ENCODE measurements at places on chromosomes 12 and 14.

DNA sequence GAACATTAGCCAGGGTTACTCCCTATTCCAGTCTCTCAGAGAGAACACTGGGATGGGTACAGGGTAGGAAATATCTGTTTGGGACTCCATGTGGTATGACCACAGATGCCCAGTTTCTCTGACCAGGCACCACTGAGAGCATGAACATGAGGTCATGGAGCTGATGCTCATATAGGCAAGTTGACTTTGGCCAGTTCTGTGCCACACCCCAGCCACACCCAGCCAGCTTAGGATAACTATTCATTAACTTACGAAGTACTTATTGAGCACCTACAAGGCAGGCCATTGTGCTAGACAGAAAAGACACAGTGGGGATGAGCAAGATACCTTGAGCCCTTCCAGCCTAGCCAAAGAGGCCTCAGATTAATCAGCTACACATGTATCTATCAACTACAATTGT lies 262.5 kb downstream of the DPF3 start:
- DNase-seq: no peak

GRCh38 chr14:80464531-80465149 lies 253.3 kb upstream of the DIO2 start:
- DNase-seq: no peak

GRCh38 chr12:46915836-46916235 lies 90.0 kb upstream of the SLC38A4 start:
- no peak for DNase-seq

- no peak for DNase-seq
Observed at GRCh38 chr12:94148739-94149118, 352 bp downstream of the PLXNC1 start.

GRCh38 chr12:105858981-105859710 lies 279.6 kb downstream of the NUAK1 start:
- no peak for DNase-seq

DNA sequence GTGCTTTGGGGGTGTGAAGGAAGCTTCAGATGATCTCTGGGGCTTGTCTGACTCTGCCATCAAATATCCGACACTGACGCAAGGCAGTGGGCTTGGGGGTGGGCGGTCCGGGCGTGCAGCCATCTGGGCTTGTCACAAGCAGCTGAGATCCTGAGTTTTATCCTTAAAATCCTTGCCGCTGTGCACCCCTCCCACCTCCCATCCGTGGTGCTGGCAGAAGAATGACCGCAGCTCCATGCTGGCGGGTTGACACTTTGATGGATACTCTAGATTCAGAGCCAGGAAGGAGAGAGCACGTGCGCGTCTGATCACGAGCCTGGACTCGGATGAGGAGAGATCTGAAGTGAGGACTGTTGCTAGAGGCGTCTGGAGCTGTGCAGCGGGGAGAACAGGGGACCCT lies 3.0 kb downstream of the ZFYVE21 start:
- DNase-seq: no peak

- DNase-seq: no peak
Observed at GRCh38 chr12:30909349-30910037, 17.1 kb upstream of the TSPAN11 start.

- no peak for DNase-seq
Observed at GRCh38 chr14:64637735-64638473, 66.3 kb upstream of the PLEKHG3 start.

- DNase-seq: no peak
Observed at GRCh38 chr14:20559461-20559904, 1.4 kb downstream of the RNASE9 start.

DNA sequence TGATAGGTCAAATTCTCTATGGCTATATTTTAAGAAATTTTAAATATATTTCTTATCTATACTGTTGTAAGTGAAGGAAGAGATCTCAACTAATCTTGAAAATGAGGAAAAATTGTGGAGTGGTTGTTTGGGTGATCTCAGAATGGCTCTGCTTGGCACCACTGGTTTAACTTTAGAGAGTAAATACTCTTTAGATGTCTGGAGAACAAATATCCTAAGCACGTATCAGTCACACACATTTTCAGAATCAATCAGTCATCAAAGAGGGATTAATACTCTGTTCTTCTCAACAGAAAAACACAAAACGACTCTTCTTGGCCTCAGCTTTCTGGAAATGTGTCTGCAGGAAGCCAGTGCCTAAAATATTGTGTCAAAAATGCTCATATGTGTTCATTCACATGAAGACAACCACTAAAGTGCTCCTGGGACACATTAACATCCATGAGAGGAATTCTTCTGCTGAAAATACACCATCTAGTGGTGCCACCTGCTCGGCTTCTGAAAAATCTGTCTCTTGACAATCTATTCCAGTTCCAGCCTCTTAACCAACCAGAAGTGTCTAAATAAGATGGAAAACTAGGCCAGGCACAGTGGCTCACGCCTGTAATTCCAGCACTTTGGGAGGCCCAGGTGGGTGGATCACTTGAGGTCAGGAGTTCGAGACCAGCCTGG lies 81.1 kb upstream of the CCDC198 start:
- DNase-seq: no peak

DNA sequence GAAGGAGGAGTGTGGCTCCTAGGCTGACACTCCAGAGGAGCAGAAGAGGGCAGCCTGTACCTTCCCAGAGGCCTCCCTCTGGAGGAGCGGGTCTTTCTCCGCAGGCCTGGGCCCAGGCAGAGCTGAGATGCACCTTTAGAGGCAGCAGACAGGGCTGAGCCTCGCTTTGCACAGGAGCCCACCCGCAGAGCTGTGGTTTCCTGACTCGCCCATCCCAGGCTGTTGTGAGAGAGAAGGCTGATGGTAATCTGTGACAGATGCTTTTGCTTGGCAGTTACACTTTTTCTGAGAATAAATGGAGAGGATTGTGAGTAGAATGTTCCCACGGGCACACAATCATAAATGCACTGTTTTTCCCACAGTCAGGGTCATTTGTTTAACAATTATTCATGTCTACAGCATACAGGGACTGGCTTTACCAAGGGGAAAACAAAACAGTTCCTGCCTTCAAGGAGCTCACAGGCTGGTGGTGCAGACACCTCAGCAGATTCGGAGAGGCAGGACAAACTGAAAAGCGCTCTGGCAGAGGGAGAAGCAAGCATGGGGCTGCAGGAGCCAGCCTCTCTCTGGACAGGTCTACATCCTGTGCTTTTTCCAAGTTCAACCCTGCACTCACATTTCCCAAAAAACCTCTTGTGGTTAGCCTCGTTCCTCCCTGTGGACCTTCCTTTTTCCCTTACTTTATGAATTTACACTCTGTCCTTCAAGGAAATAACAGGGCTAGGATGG lies 13.9 kb downstream of the EVL start:
- peak; percentile 55 for DNase-seq

DNA sequence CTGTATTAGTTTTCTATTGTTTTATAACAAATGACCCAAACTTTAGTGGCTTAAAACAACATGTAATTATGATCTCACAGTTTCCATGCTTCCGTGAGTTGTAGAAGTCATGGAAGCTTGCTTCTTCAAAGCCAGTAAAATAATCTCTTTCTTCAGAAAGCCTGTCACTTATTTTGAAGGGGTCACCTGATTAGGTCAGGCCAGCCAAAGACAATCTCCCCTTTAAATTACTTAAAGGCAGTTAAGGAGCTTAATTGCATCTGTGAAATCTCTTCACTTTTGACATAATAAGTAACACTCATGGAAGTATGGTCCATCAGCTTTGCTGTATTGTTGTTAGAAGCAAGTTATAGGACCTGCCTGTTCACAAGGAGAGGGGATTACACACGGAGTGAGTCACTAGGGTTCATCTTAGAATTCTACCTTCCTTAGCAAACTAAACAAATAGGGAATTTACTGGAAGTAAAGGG lies 89.8 kb downstream of the FAR2 start:
- no peak for DNase-seq

DNA sequence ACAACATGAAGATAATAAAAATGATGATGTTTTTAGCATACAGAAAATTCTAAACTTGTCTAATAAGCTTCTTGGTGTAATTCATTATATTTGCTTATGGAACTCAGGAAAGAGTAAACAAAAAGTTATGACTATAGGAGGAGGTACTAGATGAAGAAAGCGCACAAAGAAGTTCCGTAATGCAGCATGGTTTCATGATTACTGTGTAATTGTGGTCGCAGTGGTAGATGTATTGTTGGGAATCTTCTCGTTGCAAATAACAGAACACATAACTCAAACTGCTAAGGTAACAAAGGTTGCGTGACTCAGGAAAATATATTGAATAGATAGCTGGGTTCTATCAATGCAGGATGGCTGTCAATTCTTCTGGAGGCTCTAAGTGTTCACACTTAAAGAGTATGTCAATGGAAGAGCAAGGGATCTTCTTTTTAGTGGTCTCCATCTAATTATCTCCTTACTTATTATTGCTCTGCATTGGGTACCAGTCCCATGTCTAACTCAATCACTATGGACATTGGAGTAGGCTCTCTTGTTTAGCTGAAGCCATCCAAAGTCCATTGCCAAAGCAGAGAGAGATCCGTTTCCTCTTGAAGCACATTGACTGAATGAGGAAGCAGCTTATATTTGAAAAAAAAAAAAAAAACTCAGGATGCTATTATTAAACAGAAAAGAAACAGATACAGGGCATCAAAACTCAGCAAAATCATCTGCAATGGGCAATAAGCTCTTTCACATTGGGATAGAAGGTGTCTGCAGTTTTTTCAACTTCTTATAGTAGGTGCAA lies 283.4 kb upstream of the ATP2B1 start:
- no peak for DNase-seq

- no peak for DNase-seq
Observed at GRCh38 chr14:66240105-66240504, 246.1 kb upstream of the CCDC196 start.

- DNase-seq: no peak
Observed at GRCh38 chr12:52949413-52950331, 754 bp downstream of the KRT18 start.

DNA sequence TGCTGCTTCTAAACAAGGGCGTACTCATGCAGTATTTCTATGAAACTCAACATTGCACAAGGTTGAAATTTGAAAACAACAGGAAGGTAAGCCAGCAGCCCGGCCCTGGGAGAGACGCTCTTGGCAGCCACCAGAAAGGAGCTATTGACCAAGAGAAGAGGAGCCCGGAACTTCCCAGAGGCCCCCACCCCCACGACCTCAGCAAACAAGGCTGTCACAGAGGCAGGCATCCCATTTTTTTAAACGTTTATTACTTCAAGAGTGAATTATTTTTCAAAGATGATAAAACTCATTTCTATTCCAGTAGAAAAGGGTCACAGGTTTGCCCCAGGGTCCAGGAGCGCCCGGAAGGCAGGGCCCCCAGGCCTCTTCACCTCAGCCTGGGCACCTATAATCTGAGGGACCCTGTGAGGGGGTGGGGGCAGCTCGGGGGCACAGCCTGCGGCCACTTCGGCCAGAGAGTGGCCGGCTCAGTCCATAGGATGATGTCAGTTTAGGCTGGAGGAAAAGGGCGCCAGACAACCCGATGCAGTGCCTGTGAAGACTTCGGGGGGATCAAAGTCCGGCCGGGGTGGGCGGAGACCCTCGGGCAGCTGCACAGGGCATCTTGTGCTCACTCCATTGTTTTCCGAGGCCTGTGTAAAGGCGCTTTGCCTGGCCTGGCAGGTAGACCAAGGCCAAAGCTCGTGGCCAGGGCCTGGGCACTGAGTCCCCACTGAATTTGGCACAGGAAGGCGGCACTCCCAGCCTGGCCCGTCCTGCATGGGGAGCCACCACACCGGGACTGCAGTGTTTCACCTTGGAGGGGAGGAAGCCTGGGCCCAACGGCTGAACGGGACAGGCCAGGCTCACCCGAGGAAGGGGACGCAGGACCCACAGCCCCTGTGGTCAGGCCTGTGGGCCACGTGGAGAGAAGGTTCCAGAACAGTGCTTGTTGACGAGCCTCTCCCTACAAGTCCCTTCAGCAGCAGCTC lies 86.0 kb downstream of the SCARB1 start:
- no peak for DNase-seq
